ENCODE measurements at places on chromosomes 13 and 19. TPM values are rescaled to one million over a fixed set of nuclear protein-coding genes. Genes with fewer than 3 reads are reported as not detected.

CEACAM20 gene
- not detected for total RNA-seq

FNDC3A gene
- 55.3 TPM for total RNA-seq

DNA sequence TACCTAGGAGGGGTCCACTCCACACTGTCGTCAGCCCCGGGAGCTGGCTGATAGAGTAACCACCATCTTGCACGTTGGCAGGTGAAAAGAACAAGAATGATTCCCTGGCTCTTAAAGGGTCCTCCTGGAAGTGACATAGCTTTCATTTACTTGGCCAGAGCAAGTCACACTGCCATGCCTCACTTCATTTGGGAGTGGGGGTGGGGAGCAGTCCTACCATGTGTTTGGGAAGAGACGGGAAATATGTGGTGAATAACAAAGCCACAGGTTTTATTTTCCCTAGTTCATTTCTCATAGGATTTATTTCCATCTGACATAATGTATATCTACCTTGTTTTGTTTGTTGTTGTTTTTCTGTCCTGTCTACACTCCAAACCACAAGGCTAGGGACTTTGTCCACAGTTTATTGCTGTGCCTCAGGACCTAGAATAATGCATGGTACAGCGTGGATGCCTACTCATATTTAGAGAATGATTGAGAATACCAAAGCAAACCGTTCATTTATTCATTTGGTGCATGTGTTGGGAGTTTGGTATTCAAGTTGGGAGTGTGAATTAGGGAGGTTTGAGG, 26.8 kb downstream of the UBAC2 start:
- no peak for DNase-seq

DNA sequence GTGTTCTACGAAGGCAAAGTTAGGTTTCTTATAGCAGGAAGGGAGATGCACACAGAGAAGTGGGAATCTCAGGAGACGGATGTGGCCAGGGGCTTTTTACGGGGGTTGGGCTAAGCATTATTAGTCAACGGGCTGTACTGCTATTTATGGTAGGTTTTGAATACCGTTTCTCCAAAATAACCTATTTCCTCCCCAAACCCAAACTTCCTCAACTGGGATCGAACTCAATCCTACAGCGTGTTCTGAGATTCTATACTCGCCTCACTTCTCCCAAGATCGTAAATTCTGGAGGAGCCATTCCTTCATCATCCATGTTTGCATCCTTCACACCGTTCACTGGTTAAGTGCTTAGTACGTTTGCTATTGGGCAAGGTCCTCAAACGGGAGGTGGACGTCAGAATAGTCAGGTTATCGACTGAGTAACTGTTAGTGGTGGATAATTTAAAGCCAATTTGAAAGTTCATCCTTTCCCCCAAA, 1.2 kb upstream of the TRIM13 start:
- DNase-seq = no peak

DNA sequence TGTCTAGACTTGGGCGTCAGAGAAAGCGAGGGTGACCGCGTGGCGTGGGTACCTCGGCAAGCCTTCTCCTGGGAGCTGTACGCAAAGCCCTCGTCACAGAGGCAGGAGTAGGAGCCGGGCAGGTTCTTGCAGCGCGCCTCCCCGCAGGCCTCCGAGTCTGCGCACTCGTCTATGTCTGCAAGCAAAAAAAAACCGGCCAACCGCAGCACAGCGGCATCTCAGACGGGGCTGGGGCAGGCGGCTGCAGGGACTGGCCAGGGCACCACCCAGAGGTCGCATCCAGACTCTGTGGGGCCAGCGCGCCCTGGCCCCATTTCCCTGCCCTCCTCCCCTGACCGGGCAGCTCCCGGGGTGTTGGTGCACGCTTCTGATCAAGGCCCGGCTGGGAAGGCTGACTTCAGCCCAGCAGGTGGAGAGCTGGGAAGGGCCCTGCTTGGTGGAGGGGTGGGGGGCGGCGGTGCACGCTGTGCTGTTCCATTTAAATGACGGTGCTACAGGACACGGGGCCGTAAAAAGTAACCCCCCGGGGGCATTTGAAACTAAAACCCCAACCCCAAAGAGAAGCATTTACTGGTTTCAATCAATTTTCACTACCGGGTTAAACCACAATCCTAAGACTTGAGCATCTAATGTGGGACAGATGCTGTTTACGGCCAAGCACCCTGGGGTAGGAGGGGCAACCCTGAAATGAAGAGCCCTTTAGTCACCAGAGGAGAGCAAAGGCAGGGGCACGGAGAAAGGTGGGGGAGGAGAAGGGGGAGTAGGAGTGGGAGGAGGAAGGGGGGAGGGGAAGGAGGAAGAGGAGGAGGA, 28.2 kb downstream of the GAS6 start:
- DNase-seq = no peak

GRCh38 chr13:74443631-74444030, 309.4 kb upstream of the KLF12 start:
- no peak for DNase-seq

DNA sequence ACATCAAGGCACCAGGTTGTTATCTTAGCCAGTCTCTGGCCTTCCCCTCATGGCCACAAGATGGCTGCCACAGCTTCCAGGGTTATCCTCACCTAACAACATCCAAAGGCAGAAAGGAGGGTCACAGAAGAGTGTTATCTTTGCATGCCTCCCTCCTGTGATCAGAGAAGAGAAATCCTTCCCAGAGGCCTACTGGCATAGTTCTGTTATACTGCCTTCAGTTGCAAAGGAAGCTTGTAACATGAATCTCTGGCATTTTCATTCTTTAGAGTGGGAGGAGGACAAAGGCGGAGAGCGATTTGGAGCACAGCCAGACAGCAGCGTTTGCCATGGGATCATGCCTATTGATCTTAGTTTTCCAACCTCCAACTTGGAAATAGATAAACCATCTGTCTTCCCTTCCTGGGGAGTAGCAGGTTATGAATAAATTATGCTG, 135.7 kb downstream of the DNAJC15 start:
- no peak for DNase-seq

GRCh38 chr19:14434543-14435319, 1.6 kb downstream of the PKN1 start:
- peak; percentile 52 for DNase-seq

DNA sequence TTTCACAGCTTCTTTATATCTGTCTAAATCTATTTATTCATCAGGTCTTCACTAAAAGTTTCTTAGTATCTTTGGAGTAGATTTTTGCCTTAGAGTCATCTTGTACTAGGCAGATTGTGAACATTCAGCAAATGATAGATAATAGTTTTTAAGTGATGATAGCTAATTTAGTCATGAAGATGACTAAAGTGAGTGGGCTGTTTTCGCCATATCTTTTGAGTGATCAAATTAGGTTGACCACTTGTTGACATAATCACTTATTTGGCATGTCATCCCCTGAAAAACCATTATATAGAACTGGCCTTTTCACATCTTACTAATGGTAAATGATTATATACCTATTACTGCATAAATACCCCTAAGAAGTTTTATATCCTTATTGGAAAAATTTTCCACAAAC, 999.2 kb downstream of the PCDH17 start:
- no peak for DNase-seq
